ENCODE measurements at places on chromosomes 4 and X.

GRCh38 chr4:10584042-10584441 lies 100.5 kb downstream of the CLNK start:
- DNase-seq, result no peak

- no peak for DNase-seq
Measured at GRCh38 chr4:14916554-14917297, 85.6 kb upstream of the CPEB2 start.

DNA sequence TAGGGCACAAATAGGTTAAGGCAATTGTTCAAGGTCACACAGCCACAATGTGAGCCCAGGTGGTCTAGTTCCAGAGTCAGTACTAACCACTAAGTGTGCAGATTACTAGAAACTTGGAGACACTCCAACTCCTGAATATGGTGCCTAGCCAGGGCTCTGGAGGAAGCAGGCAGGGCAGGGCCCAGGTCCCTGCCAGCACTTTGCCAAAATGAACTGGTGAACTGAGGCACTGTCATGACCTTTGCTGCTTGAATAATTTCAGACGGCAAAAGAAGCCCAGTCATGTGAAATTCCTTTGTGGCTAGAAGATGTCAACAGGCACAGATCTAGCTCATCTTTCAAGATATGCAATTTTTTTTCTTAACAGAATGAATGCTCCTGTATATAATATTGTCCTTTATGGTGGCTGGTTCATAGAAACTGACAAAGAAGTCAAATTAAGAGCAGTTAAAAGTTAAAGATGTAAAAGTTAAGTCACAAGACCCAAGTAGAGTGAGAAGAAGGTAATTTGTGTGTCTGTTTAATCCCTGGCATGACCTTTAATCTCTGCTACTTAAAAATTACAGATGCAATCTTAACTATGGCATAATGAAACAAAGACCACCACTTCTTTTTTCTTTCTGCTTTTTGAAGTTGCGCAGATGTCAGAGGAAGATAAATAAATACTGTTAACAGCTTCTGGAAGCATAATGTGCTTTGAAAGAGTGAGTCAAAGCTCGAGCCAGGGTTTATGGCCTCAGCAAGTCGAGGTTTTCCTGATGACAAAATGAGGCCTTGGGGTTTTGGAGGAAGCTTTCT lies 54.1 kb downstream of the SHROOM3 start:
- no peak for DNase-seq

DNA sequence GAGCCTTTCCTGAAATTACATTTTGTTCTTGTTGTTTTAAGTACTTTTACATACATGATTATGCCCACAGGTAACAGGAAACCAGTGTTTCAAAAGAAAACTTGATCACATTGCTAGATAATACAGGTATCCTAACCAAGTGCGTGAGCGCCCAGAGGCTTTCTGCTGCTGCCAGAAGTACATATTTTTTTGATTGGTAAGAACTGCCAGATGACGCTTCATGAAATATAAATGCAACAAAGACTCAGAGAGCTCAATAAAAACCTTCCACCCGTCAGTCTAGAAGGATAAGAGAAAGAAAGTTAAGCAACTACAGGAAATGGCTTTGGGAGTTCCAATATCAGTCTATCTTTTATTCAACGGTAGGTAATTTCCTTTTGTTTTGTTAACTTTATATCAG lies at the start of gene EPGN:
EPGN (plus strand) TSS at position 256 of the 400 bp plus-strand sequence; CDS start at position 320, 64 bp downstream.
- DNase-seq, result no peak

DNA sequence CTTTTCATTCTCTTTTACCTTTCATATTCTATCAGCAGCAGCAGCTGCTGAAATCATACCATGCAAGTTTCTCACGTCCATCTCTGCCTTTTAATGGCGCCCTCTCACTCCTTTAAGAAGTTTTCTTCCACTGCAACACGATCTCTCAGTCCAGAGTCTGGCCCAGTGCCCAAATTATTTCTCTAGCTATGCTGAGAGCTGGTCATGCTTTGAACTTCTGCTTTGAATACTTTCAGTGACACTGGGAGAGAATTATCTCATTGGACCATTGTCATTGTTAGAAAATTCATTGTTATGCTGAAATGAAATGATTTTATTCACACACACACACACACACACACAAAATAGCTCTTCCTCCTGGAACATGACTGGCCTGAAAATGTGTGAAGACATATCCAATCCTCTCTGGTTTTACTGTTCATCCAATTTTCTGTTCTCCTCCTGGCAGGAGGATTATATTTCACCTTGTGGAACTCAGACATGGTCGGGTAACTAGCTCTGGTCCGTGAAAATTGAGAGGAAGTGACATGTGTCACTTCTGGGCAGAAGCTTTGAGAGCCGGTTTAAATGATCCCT lies 1.3 kb upstream of the PDHA1 start:
- no peak for DNase-seq
